ENCODE measurements at places on chromosomes 2 and 18. TPM values are rescaled to one million over a fixed set of nuclear protein-coding genes. Genes with fewer than 3 reads are reported as not detected.
A peak's percentile ranks its signal among the peaks of the same experiment; 100 is the strongest.

- DNase-seq: no peak
- no peak overlapping the region for H3K4me3 ChIP-seq
- no peaks in the 10 kb centered on the region for H3K36me3 ChIP-seq
- H3K27ac ChIP-seq: no peak overlapping the region
Measured at GRCh38 chr2:156164091-156164720, 168.3 kb downstream of the NR4A2 start.

DNA sequence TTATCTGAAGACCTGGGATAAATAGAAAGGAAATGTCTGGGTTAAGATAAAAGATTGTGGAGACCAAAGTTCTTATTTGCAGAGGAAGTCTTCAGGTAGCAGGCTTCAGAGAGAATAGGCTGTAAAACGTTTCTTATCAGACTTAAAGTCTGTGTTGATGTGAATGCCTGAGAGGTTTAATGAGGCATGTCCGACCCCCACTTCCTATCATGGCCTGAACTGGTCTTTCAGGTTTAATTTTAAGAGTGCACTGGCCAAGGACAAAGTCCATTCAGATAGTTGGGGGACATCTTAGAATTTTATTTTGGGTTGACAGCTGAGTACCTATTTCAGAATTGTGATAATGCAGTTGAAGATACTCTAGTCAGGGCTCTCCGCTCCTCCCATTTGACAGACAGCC lies 92.1 kb downstream of the ATL2 start:
- H3K4me1 ChIP-seq: no peaks in the 10 kb centered on the region
- no peak for DNase-seq
- H3K27ac ChIP-seq: no peak overlapping the region
- H3K27me3 ChIP-seq: no peaks in the 10 kb centered on the region
- H3K4me3 ChIP-seq: no peak overlapping the region
- no peaks in the 10 kb centered on the region for H3K36me3 ChIP-seq

DNA sequence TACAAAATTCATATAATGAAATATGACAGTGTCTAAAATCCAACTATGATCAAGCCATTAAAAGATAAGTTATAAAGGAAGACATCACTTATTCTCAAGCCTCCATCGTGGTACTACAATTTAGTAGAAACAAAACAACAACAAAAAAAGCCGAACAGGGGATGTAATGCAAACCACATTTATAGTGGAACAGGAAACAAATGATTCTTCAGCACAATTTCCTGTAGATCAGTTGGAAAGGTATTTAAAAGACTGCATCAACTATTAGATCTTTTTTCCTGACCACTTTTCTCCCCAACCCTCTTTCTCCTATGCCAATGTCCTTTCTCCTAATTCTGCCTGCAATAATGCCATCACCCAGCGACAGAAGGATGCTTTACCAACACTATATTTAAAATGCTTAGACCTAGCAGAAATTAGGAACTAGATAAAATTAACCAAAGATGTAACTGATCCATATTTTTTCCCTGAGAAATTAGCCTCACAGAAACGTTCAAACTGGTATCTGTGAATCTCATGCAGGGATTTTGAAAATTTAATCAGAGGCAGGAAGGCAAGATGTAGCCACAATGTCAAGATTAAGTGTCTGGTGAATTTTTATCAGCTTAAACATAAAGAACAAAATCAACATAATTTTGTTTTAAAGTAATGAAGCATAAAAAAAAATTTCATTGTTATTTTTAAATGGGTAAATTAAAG lies 271.4 kb downstream of the TCF4 start:
- peaks cover 78% of the 10 kb centered on the region for H3K4me1 ChIP-seq
- H3K27me3 ChIP-seq: no peaks in the 10 kb centered on the region
- no peak for DNase-seq
- H3K27ac ChIP-seq: no peak overlapping the region

DNA sequence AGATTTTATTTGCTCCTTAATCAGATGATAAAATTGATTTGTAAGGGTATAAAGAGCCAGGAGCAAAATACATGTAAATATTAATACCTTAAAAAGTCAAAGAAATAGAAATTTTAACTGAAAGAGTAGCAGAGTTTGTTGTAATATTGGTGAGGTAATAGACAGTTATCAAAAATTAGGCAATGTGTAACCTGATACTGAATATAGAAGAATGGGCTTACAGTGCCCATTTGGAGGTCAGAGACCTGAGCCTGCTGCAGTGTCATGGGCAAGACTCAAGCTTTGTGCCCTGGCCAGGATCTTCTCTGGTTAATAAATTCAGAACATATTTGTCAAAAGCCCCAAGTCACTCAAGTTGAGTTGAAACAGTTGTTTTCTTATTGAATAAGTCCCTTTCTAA lies 29.7 kb upstream of the TMEM247 start:
- H3K4me1 ChIP-seq: no peaks in the 10 kb centered on the region
- DNase-seq: no peak
- H3K4me3 ChIP-seq: no peak overlapping the region
- no peak overlapping the region for H3K27ac ChIP-seq
- no peaks in the 10 kb centered on the region for H3K36me3 ChIP-seq

DNA sequence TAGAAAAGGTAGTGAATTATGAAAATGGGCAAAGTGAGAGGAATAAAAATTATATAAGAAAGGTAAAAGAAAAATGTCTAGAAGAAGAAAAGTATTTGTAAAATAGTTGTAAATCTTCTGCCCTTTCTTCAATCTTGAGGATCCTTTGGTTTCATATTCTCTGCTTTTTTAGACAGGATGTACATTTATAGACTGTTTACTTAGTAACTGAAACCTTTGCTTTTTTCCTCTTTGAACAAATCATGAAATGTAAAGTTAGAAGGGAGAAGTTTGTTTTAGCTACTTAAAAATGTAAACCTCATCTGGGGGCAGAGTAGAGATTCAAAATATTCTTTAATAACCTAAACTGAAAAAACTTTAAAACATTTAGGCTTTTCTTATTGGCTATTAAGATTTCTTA lies 150.4 kb upstream of the ITGA4 start:
- H3K4me1 ChIP-seq: peaks cover 20% of the 10 kb centered on the region
- H3K36me3 ChIP-seq: no peaks in the 10 kb centered on the region
- H3K27ac ChIP-seq: no peak overlapping the region
- H3K27me3 ChIP-seq: no peaks in the 10 kb centered on the region
- DNase-seq: no peak
- H3K4me3 ChIP-seq: no peak overlapping the region

GRCh38 chr2:2796207-2796606 lies 465.1 kb upstream of the MYT1L start:
- H3K27me3 ChIP-seq: no peaks in the 10 kb centered on the region
- no peak overlapping the region for H3K4me3 ChIP-seq
- DNase-seq: no peak

GRCh38 chr18:50830544-50830943 lies 10.7 kb upstream of the MRO start:
- no peak for DNase-seq
- peaks cover 11% of the 10 kb centered on the region for H3K4me1 ChIP-seq
- H3K36me3 ChIP-seq: no peaks in the 10 kb centered on the region
- H3K27ac ChIP-seq: no peak overlapping the region

GRCh38 chr18:74836296-74837139 lies 238.8 kb downstream of the ZNF407 start:
- no peak overlapping the region for H3K4me3 ChIP-seq
- no peaks in the 10 kb centered on the region for H3K36me3 ChIP-seq
- peak; percentile 25 for DNase-seq
- H3K4me1 ChIP-seq: peaks cover 5% of the 10 kb centered on the region
- H3K27me3 ChIP-seq: no peaks in the 10 kb centered on the region
- no peak overlapping the region for H3K27ac ChIP-seq

- no peak overlapping the region for H3K4me3 ChIP-seq
- no peak overlapping the region for H3K27ac ChIP-seq
- H3K27me3 ChIP-seq: no peaks in the 10 kb centered on the region
- no peaks in the 10 kb centered on the region for H3K4me1 ChIP-seq
Measured at GRCh38 chr2:177296040-177296439, 31.5 kb upstream of the NFE2L2 start.

DNA sequence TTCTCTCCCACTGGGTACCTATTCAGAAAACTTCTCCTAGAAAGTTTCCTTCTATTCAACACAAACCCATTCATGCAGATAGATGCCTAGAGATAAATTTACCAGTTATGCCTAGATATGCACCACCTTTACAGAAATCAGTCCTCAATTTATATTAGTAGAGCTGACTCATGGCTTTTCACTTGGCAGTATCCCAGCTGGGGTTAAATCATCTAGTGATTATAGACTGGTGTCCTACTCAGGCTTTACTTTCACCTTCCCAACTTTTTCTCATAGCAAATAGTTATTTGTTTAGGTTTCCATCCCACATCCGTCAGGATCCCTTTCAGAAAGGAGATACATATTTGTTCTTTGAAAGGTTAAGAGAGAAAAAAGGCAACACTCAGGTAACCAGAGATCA lies 124.5 kb downstream of the AQP4 start:
- DNase-seq: no peak
- H3K27me3 ChIP-seq: no peaks in the 10 kb centered on the region
- no peak overlapping the region for H3K4me3 ChIP-seq
- no peak overlapping the region for H3K27ac ChIP-seq

- no peaks in the 10 kb centered on the region for H3K36me3 ChIP-seq
- H3K4me3 ChIP-seq: no peak overlapping the region
- H3K27ac ChIP-seq: no peak overlapping the region
- no peak for DNase-seq
- no peaks in the 10 kb centered on the region for H3K27me3 ChIP-seq
Measured at GRCh38 chr2:233965032-233965603, 47.9 kb downstream of the TRPM8 start.

GRCh38 chr2:102473631-102474030 lies 605 bp downstream of the SLC9A4 start:
- H3K27ac ChIP-seq: no peak overlapping the region
- H3K4me3 ChIP-seq: no peak overlapping the region
- H3K36me3 ChIP-seq: no peaks in the 10 kb centered on the region
- no peaks in the 10 kb centered on the region for H3K27me3 ChIP-seq
- DNase-seq: no peak

DNA sequence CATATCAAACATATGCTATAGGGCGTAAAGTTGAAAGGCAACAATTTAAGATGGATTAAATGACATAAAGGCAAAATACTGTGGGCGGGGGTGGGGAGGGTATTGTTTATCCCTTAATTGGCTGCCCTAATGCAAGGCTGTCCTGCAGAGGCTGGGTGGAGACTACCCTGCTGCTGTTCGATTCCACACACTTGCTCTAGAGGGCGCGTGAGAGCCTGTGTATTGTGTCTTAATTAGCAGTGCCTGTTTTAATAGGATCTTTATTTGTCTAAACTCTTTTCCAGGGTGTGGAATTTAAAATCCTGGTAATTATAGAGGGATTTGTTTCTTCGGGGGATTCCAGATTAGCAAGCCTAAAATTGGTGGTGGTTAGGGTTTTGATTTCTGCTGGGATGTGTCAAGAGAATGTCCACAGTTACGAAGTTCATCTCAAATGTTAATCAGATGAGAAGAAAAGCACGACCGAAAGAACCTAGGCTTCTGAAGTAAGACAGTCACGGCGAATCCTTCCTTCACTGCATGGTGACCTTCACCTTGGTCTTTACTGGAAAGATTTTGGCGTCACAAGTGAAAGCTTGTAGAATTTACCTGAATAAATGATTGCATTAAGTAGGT lies 103.5 kb upstream of the MAP3K20 start:
- no peak overlapping the region for H3K4me3 ChIP-seq
- H3K27ac ChIP-seq: no peak overlapping the region
- peak; percentile 80 for DNase-seq
- no peaks in the 10 kb centered on the region for H3K27me3 ChIP-seq
- no peaks in the 10 kb centered on the region for H3K36me3 ChIP-seq

- H3K27me3 ChIP-seq: no peaks in the 10 kb centered on the region
- H3K36me3 ChIP-seq: no peaks in the 10 kb centered on the region
- peak; percentile 67 for DNase-seq
- H3K4me1 ChIP-seq: peaks cover 16% of the 10 kb centered on the region
- H3K4me3 ChIP-seq: no peak overlapping the region
- H3K27ac ChIP-seq: no peak overlapping the region
Measured at GRCh38 chr2:219404954-219405353, 13.2 kb upstream of the DES start.

DNA sequence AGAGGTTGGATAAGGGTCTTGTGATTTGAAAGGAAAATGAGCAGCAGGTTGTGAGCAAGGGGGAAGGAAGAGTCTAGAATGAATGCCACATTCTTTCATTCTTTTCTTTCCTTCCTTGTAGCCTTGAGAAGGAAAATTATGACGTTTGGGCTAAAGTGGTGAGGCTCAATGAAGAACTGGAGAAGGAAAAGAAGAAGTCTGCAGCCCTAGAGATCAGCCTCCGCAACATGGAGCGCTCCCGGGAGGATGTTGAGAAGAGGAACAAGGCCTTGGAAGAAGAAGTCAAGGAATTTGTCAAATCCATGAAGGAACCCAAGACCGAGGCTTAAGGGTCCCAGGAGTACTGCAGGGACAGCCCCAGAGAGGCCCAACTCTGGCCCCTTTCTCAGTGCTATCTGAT lies 45.3 kb downstream of the BMP10 start:
- H3K27ac ChIP-seq: no peak overlapping the region
- no peaks in the 10 kb centered on the region for H3K36me3 ChIP-seq
- H3K4me1 ChIP-seq: 0 out of 2 replicates have a peak, but pooled peaks cover 8% of the 10 kb centered on the region
- no peaks in the 10 kb centered on the region for H3K27me3 ChIP-seq
- no peak overlapping the region for H3K4me3 ChIP-seq

DNA sequence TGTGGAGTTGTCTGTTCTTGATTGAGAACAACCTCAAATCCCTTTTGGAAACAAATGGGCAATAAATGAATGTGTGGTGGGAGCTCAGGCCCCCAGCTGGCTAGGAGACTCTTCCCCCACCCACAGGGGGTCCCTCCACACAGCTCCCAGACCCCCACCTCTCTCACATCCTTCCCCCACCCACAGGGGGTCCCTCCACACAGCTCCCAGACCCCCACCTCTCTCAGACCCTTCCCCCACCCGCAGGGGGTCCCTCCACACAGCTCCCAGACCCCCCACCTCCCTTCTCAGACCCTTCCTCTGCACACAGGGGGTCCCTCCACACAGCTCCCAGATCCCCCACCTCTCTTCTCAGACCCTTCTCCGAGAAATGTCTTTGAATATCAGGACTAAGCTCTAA lies 79.0 kb upstream of the CTDP1 start:
- H3K36me3 ChIP-seq: no peaks in the 10 kb centered on the region
- no peak overlapping the region for H3K4me3 ChIP-seq
- DNase-seq: no peak
- no peaks in the 10 kb centered on the region for H3K4me1 ChIP-seq
- H3K27me3 ChIP-seq: no peaks in the 10 kb centered on the region
- no peak overlapping the region for H3K27ac ChIP-seq

GRCh38 chr2:207734264-207734635 lies 22.8 kb downstream of the CCNYL1 start:
- no peaks in the 10 kb centered on the region for H3K4me1 ChIP-seq
- no peaks in the 10 kb centered on the region for H3K27me3 ChIP-seq
- H3K4me3 ChIP-seq: no peak overlapping the region
- no peak overlapping the region for H3K27ac ChIP-seq
- H3K36me3 ChIP-seq: peaks cover 11% of the 10 kb centered on the region

Gene FAM110C
- total RNA-seq: 24.8 TPM

Gene FOXI3
- total RNA-seq: 11.8 TPM

Gene RAMP1
- 2.7 TPM for total RNA-seq

Gene HOXD13
- not detected for total RNA-seq

Gene RUFY4
- total RNA-seq: 0.04 TPM

Gene RAB27B
- total RNA-seq: 0.31 TPM

Gene PSME4
- 97.6 TPM for total RNA-seq

Gene PEX13
- total RNA-seq: 29.2 TPM

Gene GPATCH11
- total RNA-seq: 3.5 TPM

Gene CDH2
- total RNA-seq: 36.9 TPM

Gene ZDBF2
- 35.6 TPM for total RNA-seq
